ENCODE measurements at places on chromosomes 5 and 9.

GRCh38 chr9:120909904-120910303 is 16.7 kb downstream of the TRAF1 start:
- DNase-seq: no peak

GRCh38 chr9:95502248-95502647 is 14.5 kb downstream of the PTCH1 start:
- DNase-seq: no peak

GRCh38 chr5:146731909-146732659 is 146.5 kb downstream of the PPP2R2B start:
- no peak for DNase-seq

DNA sequence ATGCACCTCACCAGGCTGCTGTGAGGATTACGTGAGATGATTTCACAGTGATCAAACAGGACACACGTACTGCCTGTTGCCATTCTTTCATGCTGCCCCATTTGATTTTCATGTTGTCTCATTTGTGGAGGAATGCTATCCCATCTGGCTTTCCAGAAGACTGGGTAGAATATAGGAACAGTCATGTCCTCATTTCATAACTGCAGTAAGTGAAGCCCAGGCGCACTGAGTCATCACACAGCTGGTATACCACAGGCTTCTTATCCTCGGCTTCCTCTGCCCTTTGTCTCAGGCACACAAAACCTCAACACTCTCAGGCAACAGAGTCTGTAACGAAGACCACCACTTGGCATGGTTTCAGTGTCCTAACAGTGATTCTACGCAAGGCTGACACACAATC is 62.3 kb downstream of the LHFPL2 start:
- DNase-seq: no peak

GRCh38 chr9:92032891-92033290 is 82.3 kb downstream of the SPTLC1 start:
- no peak for DNase-seq

- DNase-seq: peak; percentile 89
These were observed 7.8 kb downstream of the EXOSC2 start for GRCh38 chr9:130701059-130702022.

- DNase-seq: no peak
These were observed 226.6 kb upstream of the SLC24A2 start for GRCh38 chr9:20015427-20015931.

DNA sequence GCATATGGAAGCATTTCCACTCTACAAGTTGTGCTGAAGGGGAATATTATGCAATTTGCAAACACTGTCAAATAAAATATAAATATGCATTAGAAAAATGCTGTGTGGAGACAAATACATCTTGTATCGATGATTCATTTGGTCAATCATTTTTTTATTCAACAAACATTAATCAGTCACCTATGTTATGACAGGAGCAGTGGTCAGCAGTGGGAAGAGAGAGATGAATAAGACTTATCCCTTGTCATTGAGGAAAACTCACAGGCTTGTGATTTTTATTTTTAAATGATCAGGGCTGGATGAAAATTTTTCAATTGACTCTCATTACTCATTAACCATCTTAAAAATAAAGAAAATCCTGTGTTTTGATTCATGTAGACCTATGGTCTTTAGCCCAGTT is 574.1 kb downstream of the ACTL7B start:
- DNase-seq: no peak

DNA sequence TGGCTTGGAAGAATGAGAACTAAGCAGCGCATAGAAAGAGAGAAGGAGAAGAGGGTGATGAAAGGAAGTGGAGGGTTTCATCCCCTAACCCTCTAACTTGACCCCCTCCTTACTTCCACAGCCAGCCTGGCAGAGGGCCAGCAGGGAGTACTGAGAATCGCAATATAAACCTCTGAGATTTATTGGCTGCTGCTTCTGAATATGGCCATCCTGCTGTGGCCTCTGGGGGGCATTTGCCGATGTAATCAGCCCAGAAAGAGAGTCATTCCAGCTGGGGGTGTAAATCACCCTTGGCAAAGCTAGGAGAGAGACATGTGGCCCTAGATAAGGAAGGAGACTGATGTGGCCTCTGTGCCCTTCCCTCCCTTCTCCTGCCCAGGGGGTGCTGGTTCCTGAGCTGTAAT is 960 bp upstream of the GFRA3 start:
- DNase-seq: no peak

GRCh38 chr9:13823026-13823425 is 490.9 kb downstream of the NFIB start:
- DNase-seq: no peak
